Neuronal stem cell (in vitro differentiated cells): ENCODE measurements at places on chromosomes 12 and 14.

- DNase-seq, result no peak
These were observed 7.9 kb upstream of the TMBIM6 start for GRCh38 chr12:49733219-49734017.

DNA sequence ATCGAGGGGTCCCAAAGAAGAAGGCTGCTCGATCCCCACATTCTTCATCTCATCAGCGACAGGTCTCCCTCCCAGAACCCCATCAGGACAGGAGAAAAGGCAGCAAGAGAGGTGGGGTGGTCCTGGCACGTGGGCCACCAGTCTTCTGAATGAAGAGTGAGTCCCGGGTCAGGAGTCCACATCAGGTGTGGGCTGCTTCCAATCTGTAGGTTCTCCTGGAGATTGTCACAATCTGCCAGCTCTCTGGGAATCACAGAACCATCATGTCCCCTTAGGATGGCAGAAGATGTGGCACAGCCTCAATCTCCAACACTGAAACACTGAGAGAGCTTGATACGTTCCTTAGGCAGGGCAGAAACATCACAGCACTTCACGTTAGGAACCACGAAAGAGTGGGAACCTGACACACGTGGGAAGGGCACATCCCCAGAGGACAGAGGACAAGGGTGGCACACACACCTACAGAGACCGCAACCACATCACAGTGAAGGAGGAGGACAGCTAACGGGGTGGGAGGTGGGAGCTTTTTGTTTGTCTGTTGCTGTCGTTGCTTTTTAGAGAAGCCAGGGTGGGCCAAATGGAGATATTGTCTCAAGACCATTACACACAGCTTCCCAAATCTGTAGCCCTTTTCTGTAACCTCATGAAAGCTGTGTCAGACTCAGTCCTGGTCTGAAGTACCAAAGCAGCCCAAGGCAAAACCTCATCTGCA is 284.5 kb downstream of the DPF3 start:
- DNase-seq, result no peak

DNA sequence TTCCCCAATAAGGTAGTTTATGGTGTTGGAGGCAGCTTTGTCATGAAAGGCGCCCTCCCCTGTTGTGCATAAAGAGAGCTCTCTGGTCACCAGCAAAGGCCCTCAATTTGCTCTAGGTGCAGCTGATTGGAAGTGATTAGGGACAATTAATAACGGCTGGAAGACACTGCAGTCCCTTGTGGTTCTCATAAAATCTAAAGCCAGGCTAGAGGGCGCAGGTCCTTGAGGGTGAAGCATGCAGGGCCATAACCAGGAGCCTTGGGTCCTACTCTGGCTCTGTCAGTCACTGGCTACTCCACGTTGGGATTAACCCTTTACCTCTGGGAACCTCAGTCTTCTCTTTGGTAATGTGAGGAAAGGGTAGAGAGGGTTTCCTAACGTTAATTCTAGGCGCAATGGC is 1.9 kb downstream of the DAAM1 start:
- DNase-seq, result peak; percentile 29

DNA sequence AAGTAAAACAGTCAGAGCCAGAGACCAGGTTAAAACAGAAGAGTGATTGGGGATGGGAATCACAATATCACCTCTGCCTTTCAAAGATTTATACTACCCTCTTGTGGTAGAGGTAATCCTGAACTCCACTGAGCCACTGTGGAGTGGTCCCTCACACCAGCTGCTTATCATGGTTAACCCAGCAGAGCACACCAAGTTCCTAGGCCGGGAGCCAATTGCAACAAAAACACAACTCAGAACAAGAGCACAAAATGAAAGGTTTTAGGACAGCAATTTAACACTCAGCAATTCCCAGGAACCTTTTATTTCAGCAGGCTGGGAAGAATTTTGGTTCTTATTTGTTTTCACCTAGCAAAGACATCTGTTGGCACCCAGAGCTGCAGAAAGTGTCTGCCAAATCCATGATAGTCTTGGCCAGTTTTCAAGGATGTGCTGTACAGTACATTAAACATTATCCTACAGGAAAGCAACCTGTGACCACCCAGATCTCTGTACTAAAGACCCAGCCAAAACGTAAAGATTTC is 220.5 kb upstream of the ATXN7L3B start:
- peak; percentile 38 for DNase-seq

DNA sequence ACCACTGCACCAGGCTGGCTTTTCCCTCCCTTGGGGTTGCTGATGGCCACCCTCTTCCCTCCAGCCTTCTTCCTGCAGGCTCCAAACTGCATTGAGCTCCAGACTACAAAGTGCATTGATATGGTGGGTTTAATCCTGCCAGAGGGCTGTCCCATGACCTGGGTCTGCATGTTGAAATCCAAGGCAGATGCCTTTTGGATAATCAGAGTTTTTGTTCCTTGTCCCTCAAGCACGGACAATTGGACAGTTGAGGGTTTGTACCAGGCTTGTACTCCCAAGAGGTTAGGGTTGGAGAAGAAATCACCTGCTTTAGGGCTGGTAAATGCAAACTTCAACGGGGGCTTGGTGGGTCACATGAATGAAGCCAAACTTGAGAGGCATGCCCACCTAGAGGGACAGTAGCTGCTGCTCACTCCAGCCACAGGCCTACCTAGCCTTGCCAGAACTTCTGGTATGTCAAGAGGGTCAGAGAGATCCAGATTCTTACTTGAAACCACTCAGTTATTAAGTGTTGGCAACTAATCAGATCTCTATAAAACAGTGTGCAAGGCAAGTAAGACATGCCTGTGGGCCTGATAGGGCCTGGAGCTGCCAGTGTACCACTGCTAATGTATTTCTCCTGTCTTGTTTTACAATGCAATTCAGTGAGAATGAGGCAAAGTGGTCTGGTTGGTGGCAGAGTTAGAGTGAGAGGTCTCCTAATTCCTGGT is 21.7 kb upstream of the KRT83 start:
- no peak for DNase-seq

DNA sequence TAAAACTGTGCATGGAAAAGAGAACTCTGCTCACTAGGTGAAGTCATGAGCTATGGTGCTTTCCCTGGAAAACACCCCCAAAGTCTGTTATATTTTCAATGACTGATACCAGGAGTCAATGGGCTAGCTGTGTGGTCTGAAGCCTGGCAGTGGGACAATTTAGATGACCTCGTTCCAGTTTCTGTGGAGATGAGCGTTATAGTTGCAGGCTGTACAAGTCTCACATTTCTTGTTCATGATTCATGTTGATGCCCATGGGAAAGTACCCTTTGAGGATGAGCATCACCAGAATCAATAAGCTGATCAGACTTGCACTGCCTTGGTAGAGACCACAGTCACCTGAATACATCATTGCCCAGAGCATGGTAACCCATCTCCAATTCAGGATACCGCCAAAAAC is 70.7 kb downstream of the NOVA1 start:
- DNase-seq, result no peak

DNA sequence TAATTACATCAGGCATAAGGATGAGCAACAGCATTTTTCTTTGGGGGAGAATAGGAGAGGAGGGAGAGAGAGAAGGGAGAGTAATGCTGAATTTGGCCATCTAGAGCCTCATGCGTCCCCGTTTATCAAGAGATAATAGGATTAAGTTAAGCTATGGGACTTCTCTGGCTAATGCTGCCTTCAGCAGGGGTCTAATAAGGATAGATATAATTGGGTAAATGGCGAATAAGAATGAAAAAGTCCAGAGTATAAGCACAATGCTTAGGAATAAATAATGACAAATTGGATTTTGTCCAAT is 470.0 kb downstream of the EGLN3 start:
- no peak for DNase-seq
